Stimulated activated CD8-positive, alpha-beta memory T cell treated with anti-CD3 and anti-CD28 coated beads, Interleukin-12 subunit alpha, Interleukin-12 subunit beta, amount 100 ng/mL, for 4 hours (primary cell): ENCODE measurements at places on chromosomes 3 and 15.

DNA sequence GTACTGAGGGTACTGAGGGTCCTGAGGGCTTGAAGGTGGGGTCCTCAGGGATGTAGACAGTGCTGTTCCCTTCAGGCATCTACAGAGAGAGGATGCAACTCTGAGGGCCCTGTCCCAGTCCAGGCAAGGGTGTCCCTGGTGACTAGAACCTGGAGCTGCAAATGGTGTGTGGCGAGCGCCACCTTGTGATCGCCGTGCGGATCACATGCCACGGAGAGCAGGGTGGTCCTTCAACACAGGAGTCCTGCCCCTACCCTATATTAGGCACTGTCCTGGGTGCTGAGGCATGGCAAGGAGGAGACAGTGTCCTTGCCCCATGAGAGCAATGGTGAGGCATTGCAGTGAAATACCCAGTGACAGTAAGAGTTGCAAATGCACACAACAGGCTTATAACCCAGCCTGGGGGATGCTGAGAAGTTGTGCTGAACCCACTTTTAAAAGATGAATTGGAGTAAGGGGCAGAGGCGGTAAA, 23.6 kb downstream of the RHCG start:
- DNase-seq = no peak

GRCh38 chr3:192864941-192865340, 52.7 kb downstream of the MB21D2 start:
- no peak for DNase-seq

DNA sequence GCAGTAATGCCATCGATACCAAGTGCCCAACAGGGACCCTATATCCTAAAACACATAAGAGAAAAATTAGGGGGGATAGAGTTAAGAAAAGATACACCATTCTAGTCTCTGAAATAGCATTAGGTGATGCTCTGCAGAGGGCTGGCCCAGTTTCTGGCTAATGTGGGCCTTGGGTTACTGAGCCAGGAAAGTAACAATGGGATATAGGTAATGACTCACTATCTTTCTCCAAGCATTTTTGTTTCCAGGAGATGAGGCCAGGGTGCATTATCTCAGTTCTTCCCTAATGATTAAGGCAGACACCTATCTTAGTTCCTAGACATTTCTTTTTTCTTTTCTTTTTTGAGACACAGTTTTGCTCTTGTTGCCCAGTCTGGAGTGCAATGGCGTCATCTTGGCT, 50.0 kb downstream of the PRKAR2A start:
- DNase-seq = no peak

DNA sequence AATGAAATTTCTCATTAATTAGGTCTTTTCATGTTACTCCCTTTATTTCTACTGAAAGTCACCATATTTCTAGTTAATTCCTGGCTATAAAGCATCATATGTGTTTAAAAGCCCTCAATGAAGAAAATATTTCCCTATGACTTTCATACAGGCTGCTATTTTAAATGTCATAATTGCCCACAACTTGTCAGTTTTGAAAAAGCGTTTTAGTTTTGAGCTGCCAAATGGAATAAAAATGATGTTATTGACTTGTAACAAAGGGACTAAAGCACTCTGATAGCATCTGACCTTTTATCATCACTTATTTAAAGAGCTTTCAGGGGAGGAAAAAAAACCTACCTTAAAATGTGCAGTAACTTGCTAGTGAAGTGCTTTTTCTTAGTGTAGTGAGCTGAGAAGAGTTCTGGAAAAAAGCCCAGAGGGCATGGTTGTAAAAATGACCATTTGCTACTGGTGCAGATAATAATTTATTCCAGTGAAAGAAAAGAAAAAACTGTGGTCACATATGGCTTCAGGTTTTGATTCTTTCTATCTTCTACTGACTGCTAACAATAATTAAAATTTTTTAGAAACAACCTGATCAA, 877.2 kb downstream of the CADM2 start:
- DNase-seq = no peak

GRCh38 chr3:45985532-45986302, 9.9 kb downstream of the FYCO1 start:
- DNase-seq = no peak

DNA sequence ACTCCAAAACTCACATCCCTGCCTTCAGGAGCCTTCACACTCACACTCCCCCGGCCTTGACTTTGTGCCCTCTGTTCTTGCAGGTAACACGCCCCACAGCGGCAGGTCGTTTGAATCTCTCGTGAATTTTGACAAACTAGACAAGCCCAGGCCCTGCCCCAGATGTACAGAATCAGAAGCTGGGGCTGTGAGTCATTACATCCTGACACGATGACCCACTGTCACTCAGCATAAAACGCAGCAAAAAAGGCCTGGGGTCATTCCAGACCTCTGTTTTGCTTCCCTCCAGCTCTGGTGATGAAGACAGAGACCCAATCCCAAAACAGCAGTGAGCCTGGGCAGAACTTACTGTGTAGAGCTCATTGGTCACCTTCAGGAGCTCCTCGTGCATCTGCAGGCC, 116.4 kb upstream of the RAD18 start:
- no peak for DNase-seq

- no peak for DNase-seq
Observed at GRCh38 chr3:196057760-196058331, 24.0 kb downstream of the TFRC start.

- no peak for DNase-seq
Observed at GRCh38 chr3:134017490-134017889, 12.2 kb downstream of the SLCO2A1 start.

DNA sequence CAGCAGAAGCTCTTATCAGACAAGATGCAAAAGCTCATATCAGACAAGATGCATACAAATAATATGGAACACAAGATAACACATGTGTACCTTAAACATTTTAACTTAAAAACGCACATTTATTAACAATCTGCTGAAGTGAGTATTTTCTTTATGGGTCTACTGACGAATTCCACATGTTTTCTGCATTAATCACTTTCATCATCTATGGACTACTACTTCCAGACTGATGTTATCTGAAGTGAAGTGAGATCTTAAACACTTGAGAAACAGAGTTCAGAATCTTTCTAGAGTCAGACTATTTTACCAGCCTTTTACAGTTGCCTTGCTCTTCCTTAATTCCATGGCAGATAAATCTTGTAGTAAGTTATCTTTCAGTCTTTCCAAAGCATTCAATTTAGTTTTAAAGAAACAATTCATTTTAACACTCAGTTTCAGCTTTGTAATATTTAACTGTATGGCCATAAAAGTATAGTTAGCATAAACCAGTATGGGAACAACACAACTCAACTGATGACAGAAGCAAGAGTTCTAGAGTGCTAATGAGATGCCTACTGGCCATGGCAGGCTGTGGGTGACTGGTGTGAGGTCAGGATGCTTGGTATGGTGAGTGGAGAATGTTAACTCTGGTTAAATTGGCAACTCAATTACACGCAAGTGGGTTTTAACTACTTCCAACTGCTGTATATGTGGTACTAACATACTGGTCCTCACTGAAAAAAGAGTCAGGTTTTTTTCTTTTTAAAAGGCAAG, 9.8 kb downstream of the CMTM6 start:
- no peak for DNase-seq

DNA sequence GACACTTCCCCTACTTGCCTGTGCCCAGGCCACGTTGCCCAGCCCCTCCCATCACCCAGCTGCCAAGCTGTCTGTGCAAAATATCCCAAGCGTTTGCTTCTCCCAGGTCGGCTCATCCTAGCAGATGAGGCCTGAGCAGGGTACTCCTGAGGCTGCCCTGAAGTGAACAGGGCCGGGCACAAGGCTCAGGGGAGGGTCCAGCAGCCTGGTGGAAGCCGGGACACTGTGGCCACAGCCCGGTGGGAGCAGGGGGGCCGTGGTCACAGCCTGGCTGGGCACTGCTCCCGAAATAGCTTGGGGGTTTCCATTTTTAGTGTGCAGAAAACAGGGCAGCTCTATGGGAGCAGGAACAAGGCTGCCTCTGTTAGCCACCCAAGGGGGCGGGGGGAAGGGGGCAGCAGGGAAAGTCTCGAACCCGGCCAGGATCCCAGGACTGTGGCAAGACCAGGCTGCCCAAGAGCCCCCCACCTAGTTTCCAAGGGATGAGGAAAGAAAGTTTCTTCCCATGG, 3.4 kb downstream of the PLXNB1 start:
- no peak for DNase-seq

GRCh38 chr3:132136334-132136716, 101.5 kb upstream of the CPNE4 start:
- DNase-seq = no peak

- DNase-seq = no peak
Observed at GRCh38 chr3:125357837-125358236, 17.3 kb downstream of the ZNF148 start.

GRCh38 chr3:186974824-186975313, 44.5 kb downstream of the ST6GAL1 start:
- no peak for DNase-seq

DNA sequence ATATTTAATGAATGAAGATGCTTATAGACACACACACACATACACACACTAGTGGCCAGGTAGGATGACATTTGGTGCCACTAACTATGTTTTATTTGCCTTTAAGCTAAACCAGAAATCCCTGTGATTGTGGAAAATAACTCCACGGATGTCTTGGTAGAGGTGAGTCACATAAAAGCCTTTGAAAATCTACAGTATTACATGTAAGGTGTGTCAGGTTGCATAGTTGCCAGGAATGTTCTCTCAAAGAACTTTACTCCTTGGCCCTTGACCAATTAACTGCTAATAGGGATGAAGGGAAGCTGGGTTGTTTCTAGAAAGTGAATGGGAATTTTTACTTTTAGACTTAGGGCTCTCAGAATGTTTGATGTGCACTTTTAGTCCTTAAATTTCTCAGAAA, 9.9 kb downstream of the ZBED2 start:
- DNase-seq = no peak

DNA sequence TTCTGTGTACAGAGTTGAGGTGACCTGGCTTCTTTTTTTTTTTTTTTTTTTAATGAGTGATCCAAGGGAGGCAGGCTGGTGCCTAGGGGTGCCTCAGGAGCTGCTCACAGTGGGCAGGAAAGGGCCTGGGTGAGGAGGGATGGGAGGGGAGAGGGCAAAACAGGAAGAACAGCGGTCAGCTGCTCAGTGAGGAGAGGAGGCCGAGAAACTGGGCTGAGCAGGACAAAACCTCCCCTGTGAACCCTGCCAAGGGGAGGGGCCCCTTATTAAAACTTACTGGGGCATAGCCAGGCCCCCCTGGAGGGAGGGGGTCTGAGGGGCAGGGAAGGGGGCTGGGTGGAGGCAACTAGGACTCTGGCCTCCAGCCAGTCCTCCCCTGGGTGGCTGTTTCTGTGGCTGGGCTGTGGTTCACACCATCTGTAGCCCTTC, 3.5 kb downstream of the PLEKHO2 start:
- no peak for DNase-seq

DNA sequence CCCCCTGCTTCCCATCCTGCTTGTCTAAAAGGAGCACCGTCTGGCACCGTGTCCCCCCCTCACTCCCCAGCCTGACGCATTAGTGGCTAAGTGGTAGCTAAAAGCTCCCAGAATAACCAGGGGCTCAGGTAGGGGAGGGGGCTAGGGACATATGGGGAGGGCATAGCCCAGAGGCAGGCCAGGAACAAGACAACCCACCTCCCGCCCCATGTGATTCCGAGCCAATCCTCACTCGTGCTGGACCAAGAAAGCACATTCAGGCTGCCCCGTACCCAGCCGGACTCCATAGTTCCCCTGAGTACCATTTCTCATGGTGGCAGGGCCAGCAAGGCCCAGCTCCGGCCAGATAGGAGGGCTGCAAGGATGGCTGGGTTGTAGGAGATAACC, 11.5 kb downstream of the SEMA7A start:
- no peak for DNase-seq

GRCh38 chr3:30401971-30402370, 204.4 kb upstream of the TGFBR2 start:
- DNase-seq = no peak

- DNase-seq = no peak
Observed at GRCh38 chr3:102304550-102304949, 130.3 kb upstream of the ZPLD1 start.

- DNase-seq = no peak
Observed at GRCh38 chr15:31848621-31849020, 181.7 kb upstream of the CHRNA7 start.

- DNase-seq = no peak
Observed at GRCh38 chr15:90561344-90562244, 31.9 kb downstream of the CRTC3 start.

DNA sequence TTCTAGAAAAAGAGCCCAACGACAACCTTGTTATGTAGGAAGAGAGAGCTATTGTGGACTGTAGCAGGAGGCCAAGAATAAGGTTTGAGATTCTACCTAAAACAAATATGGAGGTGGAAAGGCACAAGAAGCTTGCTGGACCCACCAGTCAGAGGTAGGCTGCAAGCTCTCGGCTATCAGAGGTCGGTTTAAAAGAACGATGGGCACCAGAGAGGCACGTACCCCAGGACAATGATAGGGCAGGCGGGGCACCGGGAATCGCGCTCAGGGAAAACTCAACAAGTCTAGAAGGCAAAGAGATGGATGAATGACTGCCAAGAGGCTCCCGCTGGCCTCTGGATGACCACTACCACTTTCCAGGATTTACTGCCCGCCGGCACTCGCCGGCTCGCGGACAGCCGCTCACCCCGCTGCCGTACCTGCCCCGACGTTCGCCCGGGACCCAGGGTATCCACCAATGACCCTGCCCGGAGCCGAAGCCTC, 1.1 kb downstream of the HDGFL3 start:
- DNase-seq = no peak

GRCh38 chr3:80238606-80239005, 470.8 kb upstream of the ROBO1 start:
- no peak for DNase-seq

- no peak for DNase-seq
Observed at GRCh38 chr15:74870436-74871215, 2.5 kb downstream of the SCAMP2 start.
